D721Med (cell line): ENCODE measurements at places on chromosomes 7 and 10.

- no peak for DNase-seq
Measured at GRCh38 chr10:6833458-6834011, 253.5 kb upstream of the PRKCQ start.

GRCh38 chr7:35727571-35727970 lies 32.6 kb upstream of the HERPUD2 start:
- no peak for DNase-seq

DNA sequence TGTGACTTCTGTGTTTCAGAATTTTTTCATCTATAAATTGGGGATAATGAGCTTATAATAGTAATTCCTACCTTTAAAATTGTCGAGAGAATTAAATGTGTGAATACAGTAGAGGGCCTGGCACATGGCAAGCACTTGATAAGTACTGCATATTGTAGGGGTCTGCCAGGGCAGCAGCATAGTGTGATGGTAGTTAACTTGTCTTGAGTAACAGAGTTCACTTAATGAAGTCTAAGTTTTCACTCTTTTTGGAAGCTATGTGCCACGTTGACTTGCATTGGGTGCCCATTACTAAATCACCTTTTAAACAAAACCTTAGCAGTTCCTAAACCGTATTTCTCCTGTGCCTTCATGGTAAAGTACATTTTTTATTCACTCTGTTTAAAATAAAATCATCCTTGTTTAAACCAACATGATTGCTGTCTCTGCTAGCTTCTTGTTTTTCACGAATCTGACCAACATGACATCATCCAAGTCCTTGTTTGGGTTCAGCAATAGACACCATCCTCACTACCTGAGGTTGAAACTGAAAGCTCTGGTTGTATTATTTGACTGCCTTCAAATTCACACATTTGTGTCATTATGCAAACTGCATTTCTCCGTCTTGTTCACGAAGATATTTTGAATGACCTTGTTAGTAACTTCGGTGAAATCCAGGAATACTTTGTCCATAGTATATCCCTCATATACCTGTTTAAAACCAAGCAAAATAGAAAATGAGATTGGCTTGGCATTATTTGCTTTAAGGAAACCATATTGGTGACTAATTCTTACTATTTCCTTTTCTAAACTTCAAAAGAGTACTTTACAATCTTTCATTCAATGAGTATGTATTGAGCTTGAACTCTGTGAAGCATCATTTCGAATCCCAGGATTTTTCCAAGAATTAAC lies 340.2 kb downstream of the SUGCT start:
- DNase-seq: no peak

DNA sequence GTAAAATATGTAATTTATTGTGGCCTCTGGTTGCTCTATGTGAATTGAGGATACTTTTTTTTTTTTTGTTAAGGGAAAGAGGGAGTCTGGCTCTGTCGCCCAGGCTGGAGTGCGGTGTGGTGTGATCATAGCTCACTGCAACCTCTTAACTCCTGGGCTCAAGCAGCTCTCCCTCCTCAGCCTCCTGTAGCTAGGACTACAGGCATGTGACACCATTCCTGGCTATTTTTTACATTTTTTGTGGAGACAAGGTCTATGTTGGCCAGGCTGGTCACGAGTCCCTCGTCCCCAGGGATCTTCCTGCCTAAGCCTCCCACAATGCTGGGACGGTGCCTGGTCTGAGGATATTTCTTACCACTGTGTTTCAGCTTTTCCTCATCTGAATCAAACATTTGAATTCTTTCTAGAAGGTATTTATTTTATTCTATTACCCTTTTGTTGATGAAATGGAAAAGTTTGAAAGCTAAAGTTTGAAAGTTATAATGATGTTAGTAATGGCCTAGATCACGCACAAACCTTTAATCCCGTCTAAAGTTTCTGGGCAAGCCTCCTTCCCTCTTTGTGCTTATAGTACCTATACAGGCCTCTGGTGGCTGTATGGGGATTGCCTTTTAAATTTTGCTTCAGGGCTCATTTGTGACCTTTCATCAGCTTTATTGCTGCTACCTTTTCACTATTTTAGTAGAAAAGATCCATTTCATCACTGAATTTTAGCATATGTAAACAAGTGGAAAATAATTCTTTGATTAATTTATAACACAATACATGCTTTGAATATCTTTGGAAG lies 2.0 kb downstream of the IFRD1 start:
- no peak for DNase-seq

DNA sequence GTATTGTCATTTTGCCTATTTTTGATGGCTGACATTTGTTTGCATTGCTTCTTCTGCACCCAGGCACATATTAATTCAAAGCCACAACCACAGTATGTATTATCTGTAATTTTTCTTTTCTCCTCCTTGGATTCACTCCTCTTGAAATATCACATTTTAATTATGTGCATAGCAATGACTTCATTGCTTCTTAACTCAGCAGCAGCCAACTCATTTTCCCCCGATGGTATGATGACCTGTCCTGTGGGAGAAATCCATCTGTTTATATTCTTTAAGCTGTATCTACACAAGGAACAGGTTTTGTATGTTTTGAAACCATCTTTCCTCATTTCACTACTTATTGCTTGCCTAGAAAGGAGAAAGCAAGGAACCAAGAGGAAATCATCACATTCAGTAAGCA lies 588.8 kb downstream of the INHBA start:
- no peak for DNase-seq

GRCh38 chr10:61164458-61165160 lies 220.6 kb upstream of the RHOBTB1 start:
- no peak for DNase-seq

DNA sequence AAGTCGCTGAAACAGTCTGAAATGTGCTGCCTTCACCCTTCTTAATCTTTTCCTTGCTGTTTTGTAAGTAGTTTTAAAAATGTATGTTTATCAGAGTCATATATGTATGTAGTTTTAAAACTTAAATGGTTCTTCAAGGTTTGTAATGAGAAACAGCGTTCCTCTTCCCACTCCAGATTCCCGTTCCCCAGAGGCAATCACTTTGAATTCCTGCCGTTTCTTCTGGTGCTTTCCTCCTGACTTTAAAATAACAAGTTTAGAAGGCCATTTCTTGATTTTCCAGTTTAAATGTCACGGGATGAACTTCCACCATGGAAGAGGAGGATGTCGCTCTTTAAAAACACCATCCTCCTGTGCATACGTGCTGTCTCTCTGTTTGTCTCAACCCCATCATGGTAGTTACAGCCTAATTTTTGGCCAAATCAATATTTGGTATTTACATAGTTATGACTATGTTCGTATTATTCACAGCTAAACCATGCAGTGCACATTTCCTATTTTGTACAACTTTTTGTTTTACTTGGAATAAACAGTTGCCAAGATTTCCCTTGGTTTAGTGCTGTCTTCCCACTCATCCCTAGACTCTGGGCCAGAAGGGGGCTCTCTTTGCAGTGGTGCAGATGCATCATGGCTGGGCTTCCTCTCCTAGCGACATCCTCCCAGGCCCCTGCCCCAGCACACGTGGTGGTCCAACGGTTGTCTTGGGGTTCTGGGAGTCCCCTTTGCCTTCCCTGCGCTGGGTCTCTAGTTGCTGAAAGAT lies 151.4 kb downstream of the PTPN20 start:
- no peak for DNase-seq

- DNase-seq: no peak
Measured at GRCh38 chr10:8049865-8050555, 4.5 kb upstream of the GATA3 start.
